Activated gamma-delta T cell treated with Interleukin-2 at 50 U/mL for 16 hours (primary cell): ENCODE measurements at places on chromosomes 7 and 10.
A peak's percentile ranks its signal among the peaks of the same experiment; 100 is the strongest.

GRCh38 chr10:34853357-34853756, 38.3 kb upstream of the PARD3 start:
- DNase-seq = no peak

- DNase-seq = no peak
These were observed 196.4 kb downstream of the CREB5 start for GRCh38 chr7:28608731-28609130.

DNA sequence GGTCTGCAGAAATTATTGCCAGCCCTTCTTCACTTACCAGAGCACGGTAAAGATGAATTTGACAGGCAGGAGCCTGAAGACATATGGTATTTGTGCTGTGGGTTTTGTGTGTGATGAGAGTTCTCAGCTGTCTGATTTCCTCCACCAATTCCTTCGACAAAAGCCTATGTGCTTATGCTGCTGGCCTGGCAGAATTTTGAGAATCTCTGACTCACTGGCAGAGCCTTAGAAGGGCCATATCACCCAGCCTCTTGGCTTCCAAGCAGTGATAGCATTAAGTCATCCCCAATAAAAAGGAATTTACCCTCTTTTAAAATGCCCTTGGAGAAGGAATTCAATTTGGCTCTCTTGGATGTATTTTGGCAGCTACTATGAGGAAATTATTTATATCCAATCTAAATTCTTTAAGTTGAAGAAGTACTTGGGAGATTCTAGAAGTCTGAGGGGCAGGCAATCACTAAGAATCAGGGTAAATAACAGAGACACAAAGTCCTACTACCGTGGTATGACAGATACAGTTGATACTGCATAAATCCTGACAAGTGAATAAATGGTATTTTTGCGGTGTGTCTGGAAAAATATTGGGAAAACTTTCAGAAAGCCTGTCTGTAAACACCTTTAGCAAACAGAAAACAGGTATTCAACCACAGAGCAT, 68.6 kb upstream of the EFCAB10 start:
- DNase-seq = no peak

DNA sequence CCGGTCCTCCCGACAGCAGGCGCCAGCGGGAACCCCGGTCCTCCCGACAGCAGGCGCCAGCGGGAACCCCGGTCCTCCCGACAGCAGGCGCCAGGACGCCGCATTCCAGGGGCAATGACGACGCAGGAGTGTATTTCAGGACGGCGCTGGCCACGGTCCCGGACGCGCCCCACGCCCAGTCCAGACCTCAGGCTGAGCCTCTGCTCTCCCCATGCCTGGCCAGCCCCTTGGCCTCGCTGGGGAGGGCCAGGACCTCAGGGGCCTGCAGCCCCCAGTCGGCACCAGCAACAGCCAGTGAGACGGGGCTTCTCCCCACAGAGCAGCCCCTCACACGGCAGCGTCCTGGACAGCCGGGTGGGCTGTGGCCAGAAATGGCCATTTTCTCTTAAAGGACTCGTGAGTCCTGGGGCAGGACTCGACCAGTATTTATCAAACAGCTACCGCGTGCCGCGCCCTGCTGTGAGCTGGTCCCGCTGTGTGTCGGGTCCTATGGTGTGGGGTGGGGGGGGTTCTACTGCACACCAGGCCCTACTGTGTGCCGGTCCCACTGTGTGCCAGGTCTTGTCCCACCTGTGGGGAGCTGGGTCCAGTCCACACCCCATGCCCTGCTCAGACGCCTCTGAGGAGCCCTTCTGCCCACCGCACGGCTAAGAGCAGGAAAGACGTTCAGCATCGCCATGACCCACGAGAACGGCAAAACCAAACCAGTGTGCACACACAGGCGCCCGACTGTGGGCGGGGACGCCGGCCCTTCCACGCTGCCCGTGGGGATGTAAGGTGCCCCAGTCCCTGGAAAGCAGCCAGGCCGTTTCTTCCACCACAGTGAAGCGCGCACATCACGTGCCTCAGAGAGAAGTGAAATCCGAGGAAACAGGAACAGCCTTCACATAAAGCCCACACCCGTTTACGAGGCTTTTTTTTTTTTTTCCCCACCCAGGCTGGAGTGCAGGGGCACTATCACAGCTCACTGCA, 33.3 kb downstream of the GET4 start:
- no peak for DNase-seq

DNA sequence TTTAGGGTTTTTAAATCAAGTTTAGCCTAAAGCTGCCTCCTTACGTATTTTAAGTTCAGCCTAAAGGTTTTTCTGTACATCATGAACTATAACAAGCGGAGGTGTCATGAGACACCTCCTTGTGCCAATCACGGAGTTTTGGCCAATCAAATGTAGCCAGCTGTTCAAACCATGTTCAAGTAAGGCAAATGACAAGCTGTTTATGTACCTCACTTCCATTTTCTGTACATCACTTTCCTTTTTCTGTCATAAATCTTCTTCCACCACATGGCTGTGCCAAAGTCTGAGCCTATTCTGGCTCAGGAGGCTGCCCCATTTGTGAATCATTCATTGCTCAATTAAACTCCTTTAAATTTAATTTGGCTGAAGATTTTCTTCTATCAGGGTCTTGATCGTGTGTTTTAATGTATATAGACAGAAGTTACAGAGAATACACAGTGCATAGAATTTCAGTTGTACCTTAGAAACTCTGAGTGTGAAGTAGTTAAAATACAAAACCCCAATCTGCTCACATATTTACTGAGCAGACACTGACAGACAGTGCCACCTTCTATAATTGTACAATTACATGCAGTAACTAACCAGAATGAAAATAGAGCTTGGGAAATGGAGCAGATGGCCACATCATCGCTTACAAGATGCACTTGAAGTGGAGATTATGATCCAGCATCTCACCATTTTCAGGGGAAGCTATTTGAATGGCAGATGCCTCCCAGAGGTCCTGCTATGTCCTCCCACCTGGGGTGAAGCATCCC, 76.9 kb upstream of the LANCL2 start:
- no peak for DNase-seq

DNA sequence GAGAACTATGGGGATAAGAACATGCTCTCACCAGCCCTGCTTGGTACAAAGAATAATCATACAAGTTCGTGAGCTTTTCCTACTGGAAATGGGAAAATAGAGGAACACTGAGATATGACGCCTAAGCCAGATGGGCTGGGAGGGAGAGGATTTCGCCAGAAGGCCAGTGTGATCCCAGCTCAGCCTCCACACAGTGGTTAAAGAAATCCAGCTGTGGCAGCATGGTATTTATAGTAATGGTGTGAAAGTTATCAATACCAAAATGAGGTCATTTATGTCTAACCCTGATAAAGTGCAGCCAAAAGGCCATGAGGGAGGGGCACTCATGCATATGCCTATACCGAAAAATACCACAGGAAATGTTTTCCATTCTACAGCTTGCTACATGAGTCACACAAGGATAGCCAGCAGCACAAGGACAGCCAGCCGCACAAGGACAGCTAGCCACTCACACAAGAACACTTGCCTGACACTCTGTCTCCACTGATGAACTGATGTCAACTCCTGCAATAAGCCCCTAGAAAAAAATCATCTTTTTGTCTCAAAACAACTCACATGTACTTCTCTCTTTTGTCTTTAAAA, 49.4 kb downstream of the FRMPD2 start:
- DNase-seq = no peak

DNA sequence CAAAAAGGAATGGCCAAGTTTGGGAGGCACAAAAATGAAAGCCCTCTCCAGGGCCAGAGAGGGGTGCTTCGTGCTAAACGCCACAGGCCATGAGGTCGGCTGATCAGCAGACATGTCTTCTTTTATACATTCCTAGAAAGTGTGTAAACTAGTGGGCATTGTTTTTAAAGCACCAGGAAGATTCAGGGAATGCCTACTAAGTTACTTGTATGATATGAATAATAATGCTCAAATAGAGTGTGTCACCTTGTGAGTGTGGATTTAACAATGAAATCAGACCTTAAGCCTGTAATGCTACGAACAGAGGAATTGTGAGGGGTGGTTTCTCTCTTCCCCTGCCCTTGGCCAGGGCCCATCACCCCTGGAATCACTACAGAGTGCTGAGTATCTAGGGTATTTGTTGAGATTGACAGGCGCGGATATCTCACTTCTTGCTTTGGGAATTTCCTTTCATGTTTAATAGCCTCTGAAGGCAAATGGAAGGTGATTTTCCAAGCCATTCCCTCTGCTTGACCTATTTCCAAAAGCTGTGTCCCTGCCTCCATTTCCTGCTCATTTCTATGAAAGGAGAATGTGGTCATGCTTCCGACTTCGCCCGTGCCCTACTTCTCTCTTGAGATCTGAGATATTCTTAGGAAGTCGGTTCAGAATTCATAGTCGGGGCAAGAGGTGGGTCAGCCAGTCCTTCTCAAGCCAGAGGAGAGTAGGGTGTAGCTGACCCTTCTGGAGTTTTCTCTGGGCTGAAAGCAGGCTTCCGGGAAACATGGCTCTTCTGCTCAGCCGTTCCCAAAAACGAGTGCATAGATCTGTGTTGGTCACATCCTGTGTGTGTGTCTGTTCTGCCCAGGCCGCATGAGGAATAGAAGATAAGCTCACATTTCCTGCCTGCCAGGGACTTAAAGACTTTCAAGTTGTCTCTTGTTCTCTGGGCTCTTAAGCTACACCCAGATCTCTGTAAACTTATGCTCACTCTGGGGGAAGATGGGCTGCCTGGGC, 167.8 kb upstream of the ITGB1 start:
- peak; percentile 32 for DNase-seq

- no peak for DNase-seq
These were observed 108.8 kb downstream of the EGFR start for GRCh38 chr7:55127622-55128081.

DNA sequence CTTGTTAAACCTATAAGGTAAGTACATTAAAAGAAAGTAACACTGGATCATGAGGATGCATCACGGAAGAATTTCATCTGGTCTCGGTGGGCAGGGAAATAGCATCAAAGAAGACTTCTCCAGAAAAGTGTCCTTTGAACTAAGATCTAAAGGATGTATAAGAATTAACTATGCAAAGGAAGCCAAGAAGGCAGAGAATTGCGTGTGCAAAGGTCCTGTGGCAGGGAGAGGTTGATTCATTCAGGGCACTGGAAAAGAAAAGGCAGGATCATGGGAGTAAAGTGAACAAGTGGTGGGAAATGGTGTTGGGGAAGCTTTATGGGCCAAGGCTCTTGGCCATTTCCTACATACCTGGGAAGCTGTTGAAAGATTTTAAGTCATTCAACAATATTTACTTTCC, 288.3 kb downstream of the SFMBT2 start:
- no peak for DNase-seq

DNA sequence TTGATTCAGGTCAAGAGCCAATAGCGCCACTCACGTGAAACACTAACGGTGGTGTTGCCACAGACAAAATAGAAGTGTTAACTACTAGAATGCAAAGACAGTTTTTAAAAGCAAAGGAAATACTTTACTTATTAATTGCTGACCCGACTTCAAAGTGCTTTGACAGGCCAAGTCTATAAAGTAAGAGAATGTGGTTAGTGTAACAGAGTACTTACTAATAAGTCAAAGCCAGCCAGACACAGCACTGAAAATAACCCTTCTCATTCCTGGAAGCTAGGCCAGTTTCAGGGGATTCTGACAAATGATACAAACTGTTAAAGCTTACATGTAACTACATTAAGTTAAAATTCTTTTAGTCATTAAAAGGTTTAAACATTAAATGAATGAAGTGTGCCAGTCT, 50.3 kb downstream of the ENO4 start:
- no peak for DNase-seq

- DNase-seq = no peak
These were observed 1.1 kb upstream of the ATOH7 start for GRCh38 chr10:68233046-68233445.

DNA sequence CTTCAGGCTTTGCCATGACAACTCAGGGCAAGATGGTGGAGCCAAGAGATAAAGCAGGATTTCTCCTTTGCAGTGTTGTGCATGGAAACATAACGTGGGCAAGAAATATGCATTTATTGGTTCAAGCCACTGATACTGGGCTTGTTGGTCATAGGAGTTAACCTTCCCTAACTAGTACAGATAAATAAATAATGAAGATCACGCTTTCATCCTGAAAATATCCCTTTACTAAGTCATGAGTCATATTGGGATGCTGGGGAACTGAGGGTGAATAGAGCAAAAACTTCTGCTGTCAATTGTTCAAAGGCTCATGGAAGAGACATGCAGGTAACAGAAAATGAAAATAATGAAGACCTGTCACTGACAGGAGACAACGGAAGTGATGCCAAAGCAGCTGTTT, 55.5 kb downstream of the TES start:
- DNase-seq = no peak

GRCh38 chr10:107834706-107835105, 670.2 kb upstream of the SORCS1 start:
- no peak for DNase-seq

GRCh38 chr7:42217548-42217947, 19.5 kb downstream of the GLI3 start:
- DNase-seq = no peak

DNA sequence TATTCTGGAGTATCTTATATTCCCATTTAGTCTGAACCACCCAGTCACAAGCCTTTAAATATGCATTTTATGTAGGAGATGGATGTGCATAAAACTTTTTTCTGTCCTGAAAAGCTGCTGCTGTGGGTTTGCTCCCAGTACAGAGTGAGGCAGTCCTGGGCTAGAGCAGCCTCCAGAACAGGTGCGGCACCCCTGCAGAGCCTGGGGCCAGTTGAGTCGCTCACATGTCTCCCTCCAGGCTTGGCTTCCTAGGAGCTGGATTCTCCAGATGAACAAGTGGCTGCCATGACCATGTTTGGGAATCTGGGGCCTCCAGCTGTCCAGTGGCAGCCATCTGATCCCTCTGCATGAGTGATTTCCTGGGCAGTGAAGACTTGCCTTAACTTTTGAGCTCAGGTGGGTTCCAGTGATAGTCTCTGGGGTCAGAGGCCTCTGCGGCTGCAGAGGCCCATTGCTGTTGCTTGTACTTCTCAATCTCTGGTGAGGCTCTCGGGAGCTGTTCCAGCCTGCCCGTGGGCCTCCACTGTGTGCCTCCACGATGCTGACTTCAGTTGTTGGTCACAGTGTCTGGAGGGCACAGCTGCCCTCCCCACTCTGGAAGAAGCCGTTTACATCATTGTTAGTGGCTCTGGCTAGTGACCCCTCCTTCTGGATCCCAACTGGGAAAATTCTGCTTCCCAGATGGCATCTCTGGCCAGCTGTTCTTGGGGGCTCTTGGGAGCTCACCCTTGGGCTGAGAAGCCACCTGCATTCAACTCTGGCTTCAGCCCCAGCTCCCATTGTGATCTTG, 120.4 kb downstream of the EMX2 start:
- DNase-seq = no peak

GRCh38 chr7:148700661-148701064, 2.0 kb downstream of the CUL1 start:
- peak; percentile 31 for DNase-seq

GRCh38 chr10:24503461-24504320, 220.0 kb downstream of the ARHGAP21 start:
- no peak for DNase-seq

DNA sequence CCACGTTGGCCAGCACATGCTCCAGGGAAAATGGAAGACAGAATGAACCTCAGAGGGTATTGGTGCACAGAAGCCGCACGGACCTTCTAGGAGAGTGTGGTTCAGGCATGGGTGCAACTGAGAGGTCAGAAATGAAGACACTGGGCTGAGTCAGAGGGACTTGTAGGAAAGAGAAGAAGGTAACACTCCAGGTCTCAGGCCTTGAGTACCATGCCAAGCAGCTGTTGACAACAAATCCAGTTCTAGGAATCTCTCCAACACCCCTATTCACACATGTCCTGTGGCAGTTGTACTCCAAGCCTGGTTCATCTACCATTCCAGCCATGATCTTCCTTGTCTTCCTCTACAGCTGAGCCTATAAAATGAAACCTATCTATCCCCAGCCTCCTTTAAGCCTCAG, 251.6 kb downstream of the USP6NL start:
- DNase-seq = no peak
